ENCODE measurements at places on chromosomes 1 and 21.

DNA sequence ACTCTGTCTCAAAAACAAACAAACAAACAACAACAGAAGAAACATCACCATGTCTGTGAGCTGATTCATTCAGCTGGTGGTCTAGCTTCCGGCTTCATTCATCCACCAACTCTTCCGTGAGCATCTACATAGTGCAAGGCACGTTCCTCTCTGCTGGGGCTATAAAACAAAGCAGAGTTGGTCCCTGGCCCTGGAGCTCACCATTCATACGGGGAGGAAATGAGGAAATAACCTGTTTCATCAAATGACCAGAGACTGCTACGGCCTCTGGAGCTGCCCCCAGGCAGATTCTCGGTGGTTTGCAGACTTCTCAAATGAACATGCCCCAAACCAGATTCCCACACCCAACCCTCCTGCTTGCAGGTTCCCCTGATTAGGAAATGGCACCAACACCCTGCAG, 41.0 kb upstream of the ID3 start:
- DNase-seq, result no peak

- no peak for DNase-seq
These were observed 69.5 kb upstream of the HSD17B7 start for GRCh38 chr1:162720996-162721395.

GRCh38 chr1:206460836-206461426, 9.3 kb upstream of the IKBKE start:
- DNase-seq, result no peak

GRCh38 chr21:21001591-21002100, 3.4 kb downstream of the NCAM2 start:
- DNase-seq, result no peak

- no peak for DNase-seq
These were observed 128.2 kb upstream of the HOOK1 start for GRCh38 chr1:59686574-59686973.

DNA sequence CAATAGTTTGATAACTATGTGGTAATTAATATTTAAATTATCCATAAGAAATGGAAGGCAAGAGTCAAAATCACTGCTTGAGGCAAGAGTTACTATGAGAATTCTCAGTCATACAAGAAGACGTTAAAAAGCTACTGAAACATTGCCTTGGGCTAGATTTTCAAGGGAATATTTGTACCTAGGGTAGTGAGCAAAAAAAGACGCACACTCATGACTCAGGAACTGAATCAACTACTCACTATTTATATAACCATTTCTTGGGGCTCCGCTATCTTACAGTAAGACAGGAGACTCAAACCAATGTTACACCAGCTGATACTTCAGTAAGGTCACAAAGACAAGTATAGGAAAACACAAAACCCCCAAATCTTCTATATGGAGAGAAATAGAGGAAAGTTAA, 151.5 kb upstream of the RNPC3 start:
- no peak for DNase-seq

GRCh38 chr1:33048426-33048825, 11.7 kb upstream of the AK2 start:
- DNase-seq, result no peak

- no peak for DNase-seq
These were observed 75.8 kb upstream of the BCAR3 start for GRCh38 chr1:93757256-93758036.

DNA sequence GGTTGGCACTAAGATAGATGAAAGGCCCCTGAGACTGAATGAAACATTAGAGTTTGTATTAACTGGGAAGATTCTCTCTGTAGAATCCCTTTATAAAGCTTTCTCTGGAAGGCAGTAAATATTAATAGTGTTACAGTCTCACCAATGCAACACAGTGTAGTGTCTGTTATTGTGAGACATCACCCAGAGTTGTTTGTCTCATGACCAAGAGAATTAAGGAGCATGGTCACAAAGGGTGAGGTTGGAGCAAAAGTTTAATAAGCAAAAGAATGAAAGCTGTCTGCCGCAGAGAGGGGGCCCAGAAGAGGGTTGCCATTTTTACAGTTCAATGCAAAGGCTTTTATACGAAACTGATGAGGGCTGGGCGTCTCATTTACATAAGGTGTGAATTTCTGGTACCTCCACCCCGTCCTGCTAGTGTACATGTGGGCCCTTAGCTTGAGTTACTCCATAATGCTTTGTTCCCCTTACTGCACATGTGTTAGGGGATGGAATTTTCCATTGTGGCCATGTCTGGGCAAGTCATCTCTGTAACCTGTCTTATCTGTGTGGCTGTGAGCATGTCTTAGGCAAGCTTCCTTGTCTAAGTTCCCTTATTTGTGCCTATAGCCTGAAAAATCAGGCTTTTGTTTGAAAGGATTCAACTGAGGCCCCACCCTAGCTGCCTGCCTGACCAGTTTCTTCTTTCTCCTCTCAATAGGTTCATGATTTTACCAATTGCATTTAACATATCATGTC, 184.1 kb downstream of the RASAL2 start:
- DNase-seq, result no peak

DNA sequence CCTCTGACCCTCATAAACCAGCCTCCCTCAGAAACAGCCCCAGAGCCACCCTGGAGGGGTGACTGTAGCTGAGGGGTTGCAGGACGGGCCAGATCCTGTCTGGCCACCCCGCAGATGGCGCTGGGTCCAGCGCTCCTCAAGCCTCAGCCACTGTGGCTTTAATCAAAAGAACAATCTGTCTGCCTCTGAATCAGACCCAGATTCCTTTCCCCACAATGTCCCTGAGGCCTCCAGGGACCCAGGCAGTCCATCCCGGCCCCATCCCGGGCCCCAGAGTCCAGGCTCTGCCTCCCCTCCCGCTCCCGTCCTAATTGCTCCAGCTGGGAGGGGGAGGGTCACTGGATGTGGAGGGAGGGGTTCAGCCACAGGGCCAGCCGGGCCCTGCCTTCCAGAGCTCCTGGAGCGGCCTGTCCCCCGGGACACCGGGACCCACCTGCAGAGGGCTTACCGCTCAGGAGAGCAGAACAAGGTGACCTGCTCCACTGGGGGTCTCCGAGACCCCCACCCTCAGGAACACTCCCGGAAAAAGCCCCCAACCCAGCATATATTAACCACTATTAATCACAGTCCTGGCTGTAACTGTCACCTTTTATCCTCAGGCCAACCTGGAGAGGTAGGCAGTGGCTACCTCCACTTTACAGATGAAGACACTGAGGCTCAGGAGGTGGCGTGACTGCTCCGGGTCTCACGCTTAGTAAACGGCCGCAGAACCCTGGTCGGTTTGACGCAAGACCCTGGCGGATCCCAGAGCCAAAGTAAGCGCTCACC, 836 bp upstream of the FBLIM1 start:
- DNase-seq, result no peak

DNA sequence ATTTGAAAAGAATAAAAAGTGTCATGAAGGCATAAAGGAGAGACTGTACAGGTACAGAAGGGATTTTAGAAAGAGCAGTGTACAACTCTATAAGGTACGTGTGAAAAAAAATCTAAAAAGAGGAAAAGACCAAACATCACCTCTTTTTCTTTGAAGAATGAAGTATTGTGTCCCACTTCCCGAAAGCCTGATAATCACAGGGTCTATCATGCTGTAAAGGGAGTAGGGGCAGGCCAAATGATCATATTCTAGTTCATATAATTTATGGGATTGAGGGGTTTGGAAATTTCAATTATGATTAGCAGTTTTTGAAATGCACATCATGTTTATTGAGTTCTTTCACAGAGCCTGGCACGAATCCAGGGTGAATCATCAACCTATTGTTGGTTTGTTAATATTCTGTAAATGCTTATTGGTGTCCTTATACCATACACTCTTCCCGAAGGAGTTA, 910 bp upstream of the RERE start:
- DNase-seq, result no peak

GRCh38 chr1:167790117-167790516, 68.3 kb downstream of the MPZL1 start:
- no peak for DNase-seq
